Smooth muscle cell of bladder (primary cell): ENCODE measurements at places on chromosomes 6 and 20. TPM values are rescaled to one million over a fixed set of nuclear protein-coding genes. Genes with fewer than 3 reads are reported as not detected.

Gene CST2
- 0.55 and 0.71 TPM in 2 replicates for total RNA-seq

Gene ASIP
- total RNA-seq, result not detected in 2 replicates

Gene AARS2
- 9.2 and 13.0 TPM in 2 replicates for total RNA-seq

Gene C6orf132
- total RNA-seq, result 0.46 and 0.71 TPM in 2 replicates

Gene PAK5
- not detected in 2 replicates for total RNA-seq

Gene FBXO30
- 17.5 and 20.8 TPM in 2 replicates for total RNA-seq

Gene LGSN
- total RNA-seq, result under 0.01 TPM in 2 replicates

Gene DDR1
- total RNA-seq, result 16.2 and 34.9 TPM in 2 replicates

Gene LTA
- total RNA-seq, result not detected in 2 replicates

Gene TRIM15
- not detected in 2 replicates for total RNA-seq

Gene EDN3
- total RNA-seq, result not detected in 2 replicates

Gene TNFRSF6B
- total RNA-seq, result 0.65 and 1.3 TPM in 2 replicates

Gene TRPC4AP
- 52.8 and 59.5 TPM in 2 replicates for total RNA-seq

Gene NXT1
- 12.7 and 15.2 TPM in 2 replicates for total RNA-seq

Gene ISM1
- total RNA-seq, result under 0.01 and 0.09 TPM in 2 replicates

Gene STX16
- 34.7 and 55.7 TPM in 2 replicates for total RNA-seq

Gene CCHCR1
- 13.1 and 14.1 TPM in 2 replicates for total RNA-seq

Gene CCN5
- 1.1 and 5.0 TPM in 2 replicates for total RNA-seq

Gene ME1
- total RNA-seq, result 28.3 and 30.8 TPM in 2 replicates

Gene UNC93A
- total RNA-seq, result not detected in 2 replicates

Gene BMP5
- under 0.01 and 2.1 TPM in 2 replicates for total RNA-seq

Gene MDC1
- 2.4 and 3.7 TPM in 2 replicates for total RNA-seq

Gene THEMIS
- under 0.01 TPM in 1 of 2 replicates, not detected in the other for total RNA-seq
